ENCODE measurements at places on chromosomes 12 and 14.

GRCh38 chr12:12582895-12583303, 20.2 kb upstream of the DUSP16 start:
- DNase-seq = no peak

GRCh38 chr14:104752423-104752734, 568 bp upstream of the SIVA1 start:
- DNase-seq = peak; percentile 100

DNA sequence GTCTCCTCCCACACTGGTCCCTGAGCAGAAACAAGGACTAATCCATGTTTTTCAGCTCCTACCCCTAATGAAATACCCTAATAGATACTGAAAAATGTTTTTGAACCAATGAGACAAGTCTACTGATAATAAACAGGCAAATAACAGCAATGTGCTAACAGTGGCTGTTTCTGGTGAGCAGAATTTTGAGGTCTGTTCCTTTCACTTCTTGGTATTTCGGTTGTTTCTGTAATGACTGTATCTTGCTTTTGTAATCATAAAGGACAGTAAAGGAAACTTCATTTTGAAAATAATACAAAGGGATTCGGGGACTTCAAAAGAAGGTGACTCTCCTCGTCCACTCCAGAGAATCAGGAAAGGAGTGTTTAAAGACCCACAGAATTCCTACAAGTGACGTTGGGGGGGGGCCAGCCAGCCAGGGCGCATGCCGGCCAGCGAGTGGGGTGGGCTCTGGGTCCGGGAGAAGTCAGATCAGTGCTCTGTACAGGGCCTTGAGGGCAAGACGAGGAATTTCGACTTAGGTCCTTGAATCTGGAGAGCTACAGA, 1.1 kb upstream of the CD9 start:
- no peak for DNase-seq

DNA sequence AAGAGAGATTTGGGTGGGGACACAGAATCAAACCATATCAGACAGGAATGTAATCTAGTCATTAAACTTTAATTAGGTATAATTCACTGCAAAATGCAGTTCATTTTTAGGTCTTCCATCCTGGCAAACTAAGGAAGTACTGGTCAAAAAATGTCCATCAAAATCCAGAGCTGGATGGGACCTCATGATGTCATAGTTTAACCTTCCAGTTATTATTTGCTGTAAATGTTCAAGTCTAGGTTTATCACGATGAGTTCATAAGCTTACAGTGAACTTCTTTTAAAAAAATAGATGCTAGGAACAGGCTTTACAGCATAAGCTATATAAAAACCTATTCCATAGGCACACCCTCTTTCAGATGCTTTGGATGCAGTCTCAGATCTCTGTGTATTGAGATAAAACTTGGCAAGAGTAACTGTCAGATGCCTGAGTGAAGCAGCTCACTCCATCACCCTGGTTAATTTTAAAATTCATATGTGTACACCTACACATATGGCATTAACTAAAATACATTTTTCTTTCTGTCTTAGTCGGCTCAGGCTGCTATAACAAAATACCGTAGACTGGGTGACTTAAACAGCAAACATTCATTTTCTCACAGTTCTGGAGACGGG, 7.9 kb downstream of the SSPN start:
- DNase-seq = no peak

DNA sequence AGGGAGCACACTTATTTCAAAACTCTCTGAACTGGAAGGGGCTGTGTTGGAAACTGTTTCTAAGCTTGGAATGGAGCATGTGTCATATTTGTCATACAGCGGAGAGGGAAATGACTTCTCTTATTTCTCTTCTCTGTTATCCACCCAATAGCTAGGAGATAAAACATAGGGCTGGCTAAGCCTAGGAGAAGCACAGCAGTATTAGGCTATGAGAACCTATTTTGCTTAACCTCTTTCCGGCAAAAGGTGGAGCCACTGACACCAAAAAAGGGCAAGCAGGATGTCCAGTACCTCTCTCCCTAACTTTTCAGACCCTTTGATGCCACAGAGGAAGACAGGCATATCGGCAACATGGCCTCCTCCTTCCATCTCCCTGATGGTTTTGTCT, 148.3 kb downstream of the CRADD start:
- no peak for DNase-seq

DNA sequence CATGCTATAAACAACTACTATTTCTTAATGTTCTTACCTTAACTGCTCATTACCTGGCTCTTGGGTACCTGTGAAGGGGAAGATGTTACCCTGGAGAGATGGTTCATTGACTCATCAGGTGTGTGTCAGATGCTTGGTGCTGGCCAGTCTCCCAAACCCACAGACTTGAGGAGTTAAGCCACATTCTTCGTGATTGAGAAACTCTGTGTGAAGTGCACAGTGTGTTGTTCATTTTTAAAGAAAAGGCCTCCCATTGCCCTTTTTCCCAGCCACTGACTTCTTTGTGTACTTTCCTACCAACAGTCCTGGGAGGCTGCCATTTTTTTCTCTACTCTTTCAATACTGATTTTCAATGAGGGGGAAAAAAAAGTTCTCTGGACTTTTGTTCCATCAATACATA, 3.2 kb downstream of the MGST1 start:
- DNase-seq = no peak

DNA sequence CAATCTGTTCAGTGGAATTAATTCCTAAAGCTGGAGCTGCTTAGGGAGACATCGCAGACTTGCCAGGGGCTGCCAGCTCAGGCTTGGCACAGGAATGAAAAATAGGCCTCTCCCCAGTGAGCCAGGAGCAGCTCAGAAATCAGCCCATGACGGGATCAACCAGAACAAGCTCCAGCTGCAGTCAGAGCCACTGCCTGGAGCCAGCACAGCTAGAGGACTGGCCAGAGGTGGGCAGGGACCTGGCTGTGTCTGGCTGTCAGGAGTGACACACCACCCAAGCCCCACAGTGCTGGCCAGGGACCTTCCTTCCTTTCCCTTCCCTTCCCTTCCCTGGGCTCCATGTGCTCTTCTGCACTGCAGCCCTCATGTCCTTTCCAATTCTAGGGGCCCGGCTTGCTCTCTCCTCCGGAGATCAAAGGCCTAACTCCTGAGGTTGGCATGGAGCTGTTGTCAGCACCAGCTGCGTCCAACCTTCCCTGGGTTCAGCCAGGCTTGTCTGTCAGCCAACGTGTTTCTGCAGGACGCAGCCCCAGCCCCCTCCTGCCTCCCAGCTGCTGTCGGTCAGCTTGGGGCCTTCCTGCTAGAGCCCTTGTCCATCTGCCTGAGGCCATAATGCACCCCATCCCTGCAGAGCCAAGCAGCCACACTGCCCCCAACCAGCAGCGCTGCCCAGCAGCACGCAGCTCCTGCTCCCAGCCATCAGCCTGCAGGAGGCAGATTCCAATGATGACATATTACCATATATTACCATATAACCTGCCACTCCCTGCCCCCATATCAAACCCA, 149.3 kb downstream of the CALM1 start:
- peak; percentile 60 for DNase-seq
